ENCODE measurements at places on chromosomes 13 and 19.

DNA sequence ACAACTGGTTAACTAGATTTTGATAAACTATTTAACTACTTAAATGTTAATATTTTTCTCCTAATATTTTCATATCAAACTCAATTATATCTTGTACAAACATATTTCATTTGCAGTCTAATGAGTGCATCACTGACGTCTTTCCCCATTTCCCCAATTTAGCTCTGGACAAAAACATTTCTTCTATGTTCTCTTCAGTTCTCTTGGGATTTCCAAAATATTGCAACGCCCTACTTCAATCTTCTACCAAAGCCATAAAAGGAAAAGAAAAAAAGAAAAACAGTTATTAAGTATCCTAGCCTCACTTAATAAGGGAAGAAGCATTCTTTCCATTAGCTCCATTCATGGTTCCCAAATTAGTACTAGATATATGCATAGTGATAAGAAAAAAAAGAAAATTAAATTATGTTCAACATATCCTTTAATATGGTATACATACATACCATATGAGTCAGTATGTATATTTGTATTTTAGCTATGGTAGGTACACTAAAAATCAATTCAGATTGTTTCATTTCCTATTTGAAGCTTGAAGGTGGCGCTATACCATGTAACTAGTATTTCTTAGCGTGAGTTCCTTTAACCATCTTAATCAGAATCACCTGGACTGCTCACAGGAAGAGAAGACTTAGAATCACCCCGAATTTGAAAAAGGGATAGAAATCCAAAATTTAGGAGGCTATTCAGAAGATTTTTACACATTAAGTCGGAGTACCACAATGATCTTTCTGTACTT, 9.9 kb downstream of the FBXL3 start:
- no peak for DNase-seq

- DNase-seq: no peak
These were observed 2.4 kb downstream of the LENG9 start for GRCh38 chr19:54461210-54461609.

- DNase-seq: no peak
These were observed 106.7 kb downstream of the CRYL1 start for GRCh38 chr13:20418953-20419352.

DNA sequence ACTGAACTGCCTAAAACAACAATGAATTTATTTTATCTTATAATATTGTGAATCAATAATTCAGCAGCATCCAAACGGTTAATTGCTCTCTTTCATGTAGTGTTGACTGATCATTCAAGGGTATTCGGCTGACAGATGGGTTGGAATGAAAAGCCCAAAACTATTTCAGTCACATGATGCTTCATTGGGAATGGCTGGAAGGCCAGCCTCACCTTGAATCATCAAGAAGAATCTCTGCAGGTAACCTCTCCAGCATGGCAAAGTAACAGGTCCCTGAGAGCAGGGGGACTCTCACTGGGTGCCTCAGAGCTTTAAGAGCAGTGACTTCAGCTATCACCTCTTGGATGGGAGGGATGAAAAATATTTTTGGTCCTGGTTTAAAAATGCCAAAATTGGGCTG, 1395.7 kb downstream of the OLFM4 start:
- no peak for DNase-seq

DNA sequence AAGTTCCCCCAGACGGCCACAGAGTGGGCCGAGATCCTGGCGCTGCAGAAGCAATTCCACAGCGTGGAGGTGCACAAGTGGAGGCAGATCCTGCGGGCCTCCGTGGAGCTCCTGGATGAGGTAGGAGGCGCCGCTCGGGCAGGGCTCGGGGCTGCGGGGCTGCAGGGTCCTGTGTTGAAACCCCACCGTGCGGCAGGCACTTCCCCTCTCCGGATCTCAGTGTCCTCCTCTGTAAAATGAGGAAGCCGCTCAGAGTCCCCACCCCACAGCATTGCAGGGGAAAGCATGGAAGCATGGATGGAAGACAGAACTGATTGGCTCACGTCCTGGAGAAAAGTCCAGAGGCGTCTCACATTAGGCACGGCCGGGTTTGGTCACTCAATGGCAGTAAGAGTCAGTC, 6.8 kb upstream of the SCN1B start:
- no peak for DNase-seq

DNA sequence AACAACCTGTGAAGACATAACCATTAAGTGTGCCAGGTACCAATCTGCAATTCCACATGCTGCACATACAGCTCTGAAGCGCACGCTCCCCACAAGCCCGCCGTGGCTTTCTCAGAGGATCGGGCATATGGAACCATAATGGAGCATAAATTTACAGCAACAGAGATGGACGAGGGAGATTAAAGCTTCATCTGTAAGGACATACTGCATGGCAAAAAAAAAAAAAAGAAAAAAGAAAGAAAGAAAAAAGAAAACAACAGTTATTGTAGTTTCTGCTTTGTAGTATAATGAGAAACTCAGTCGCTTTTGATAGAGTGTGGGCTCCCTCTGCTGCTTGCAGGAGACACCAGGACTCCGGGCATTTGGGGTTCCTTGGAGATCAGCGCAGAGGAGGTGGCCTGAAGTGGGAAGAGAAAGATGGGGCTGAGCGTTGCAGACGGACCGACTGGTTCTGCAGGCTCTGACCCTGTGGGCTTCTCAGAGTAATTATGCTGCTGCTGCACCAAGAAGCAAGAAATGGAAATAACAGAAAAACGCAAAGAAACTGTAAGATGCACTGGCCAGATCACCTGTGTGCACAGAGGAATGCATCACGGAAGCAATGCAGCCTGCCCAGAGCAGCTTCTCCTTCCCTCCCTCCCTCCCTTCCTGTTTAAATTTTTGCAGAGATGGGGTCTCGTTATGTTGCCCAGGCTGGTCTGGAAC, 10.8 kb upstream of the PDCD5 start:
- no peak for DNase-seq

GRCh38 chr13:83153848-83154247, 728.4 kb downstream of the SLITRK1 start:
- no peak for DNase-seq

DNA sequence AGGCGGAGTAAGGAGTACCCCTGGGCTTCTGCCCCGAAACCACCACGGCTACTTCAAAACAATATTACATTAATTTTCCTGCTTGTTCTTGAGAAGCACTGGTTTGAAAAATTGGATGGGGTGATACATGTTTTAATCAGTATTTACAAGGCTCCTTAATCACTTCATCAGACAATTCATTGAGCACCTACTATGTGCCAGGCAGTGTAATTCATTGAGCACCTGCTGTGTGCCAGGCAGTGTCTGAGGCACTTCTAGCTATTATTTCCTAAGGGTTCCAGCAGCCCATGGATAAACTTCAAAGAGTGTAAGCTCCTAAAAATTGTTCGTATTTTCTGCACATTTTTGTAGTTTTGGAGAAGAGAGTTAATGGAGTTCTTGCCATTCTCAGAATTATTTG, 1.6 kb upstream of the GAS6 start:
- no peak for DNase-seq

GRCh38 chr13:20270163-20270865, 38.2 kb upstream of the GJB6 start:
- DNase-seq: no peak

GRCh38 chr13:35936246-35936978, 194.8 kb downstream of the DCLK1 start:
- DNase-seq: no peak
